Large intestine (tissue), 12 donors: ENCODE measurements at places on chromosomes 6 and 20.

- no peak for DNase-seq
- H3K36me3 ChIP-seq: peaks cover 70% of the 10 kb centered on the region
- no peak overlapping the region for H3K27ac ChIP-seq
- H3K27me3 ChIP-seq: no peaks in the 10 kb centered on the region
- no peak overlapping the region for H3K4me3 ChIP-seq
Observed at GRCh38 chr20:3646651-3647050, 16.5 kb downstream of the GFRA4 start.

GRCh38 chr20:15759594-15759993, 813.7 kb downstream of the KIF16B start:
- H3K4me1 ChIP-seq: no peaks in the 10 kb centered on the region
- no peaks in the 10 kb centered on the region for H3K27me3 ChIP-seq
- H3K27ac ChIP-seq: no peak overlapping the region
- H3K4me3 ChIP-seq: no peak overlapping the region
- H3K36me3 ChIP-seq: no peaks in the 10 kb centered on the region

- no peak for DNase-seq
- no peaks in the 10 kb centered on the region for H3K27me3 ChIP-seq
- peaks cover 63% of the 10 kb centered on the region for H3K4me1 ChIP-seq
Observed at GRCh38 chr20:17647391-17648314, 34.4 kb downstream of the RRBP1 start.

- no peak overlapping the region for H3K27ac ChIP-seq
- no peaks in the 10 kb centered on the region for H3K27me3 ChIP-seq
- no peak overlapping the region for H3K4me3 ChIP-seq
- no peaks in the 10 kb centered on the region for H3K4me1 ChIP-seq
- H3K36me3 ChIP-seq: no peaks in the 10 kb centered on the region
Observed at GRCh38 chr20:56995635-56996075, 270.8 kb downstream of the BMP7 start.

- H3K36me3 ChIP-seq: no peaks in the 10 kb centered on the region
- no peak for DNase-seq
- H3K27ac ChIP-seq: no peak overlapping the region
- no peaks in the 10 kb centered on the region for H3K27me3 ChIP-seq
- H3K4me1 ChIP-seq: no peaks in the 10 kb centered on the region
Observed at GRCh38 chr6:20620043-20620442, 85.8 kb downstream of the CDKAL1 start.
